ENCODE measurements at places on chromosomes 7 and 10. TPM values are rescaled to one million over a fixed set of nuclear protein-coding genes. Genes with fewer than 3 reads are reported as not detected.

GRCh38 chr7:80165177-80165576 is 30.5 kb downstream of the GNAI1 start:
- DNase-seq: no peak

- DNase-seq: no peak
Observed at GRCh38 chr7:103924184-103924583, 65.3 kb downstream of the RELN start.

- DNase-seq: no peak
Observed at GRCh38 chr10:77010430-77010829, 627.2 kb downstream of the KCNMA1 start.

- DNase-seq: no peak
Observed at GRCh38 chr7:134623193-134623592, 23.5 kb upstream of the BPGM start.

DNA sequence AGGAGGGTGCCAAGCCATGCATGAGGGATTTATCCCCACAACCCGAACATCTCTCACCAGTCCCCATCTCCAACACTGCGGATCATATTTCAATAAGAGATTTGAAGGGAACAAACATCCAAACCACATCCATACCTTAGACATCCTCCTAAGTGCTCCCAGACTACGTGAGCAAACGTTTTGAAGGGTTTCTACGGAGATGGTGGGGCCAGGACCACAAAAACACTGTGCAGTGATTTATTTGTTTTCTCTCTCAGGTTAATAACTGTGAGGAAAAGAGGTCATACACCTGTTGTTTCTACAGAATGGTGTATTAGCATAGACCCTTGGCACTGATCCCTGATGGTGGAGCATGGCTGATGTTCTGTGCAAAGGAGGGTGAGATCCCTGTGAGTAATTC is 277.8 kb downstream of the FRMD4A start:
- DNase-seq: no peak

- no peak for DNase-seq
Observed at GRCh38 chr10:7492660-7493046, 81.8 kb upstream of the SFMBT2 start.

DNA sequence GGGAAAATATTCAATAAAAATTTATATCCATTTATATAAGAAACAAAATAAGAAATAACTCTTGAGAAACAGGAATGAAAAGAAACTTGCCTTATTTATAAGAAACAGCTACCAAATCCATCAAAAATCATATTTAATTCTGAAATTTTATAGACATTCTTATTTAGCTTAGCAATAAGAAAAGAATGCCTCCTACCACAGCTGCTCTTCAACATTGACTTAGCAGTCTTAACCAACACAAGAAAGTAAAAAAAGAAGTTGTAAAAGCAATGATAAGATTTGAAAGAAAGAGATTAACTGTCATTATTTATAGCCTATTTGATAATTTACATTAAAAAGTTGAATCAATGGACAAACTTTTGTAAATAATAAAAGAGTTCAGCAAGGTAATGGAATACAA is 212.8 kb downstream of the ZNF365 start:
- DNase-seq: no peak

GRCh38 chr7:24406053-24406788 is 122.2 kb downstream of the NPY start:
- no peak for DNase-seq

The CCDC71L gene
- total RNA-seq: 16.6 TPM

The FGL2 gene
- 19.1 TPM for total RNA-seq

The LHFPL3 gene
- total RNA-seq: not detected

The OR2A12 gene
- not detected for total RNA-seq
